ENCODE measurements at places on chromosomes 12 and 14.

GRCh38 chr12:91482231-91482630 is 299.6 kb upstream of the DCN start:
- DNase-seq: no peak

DNA sequence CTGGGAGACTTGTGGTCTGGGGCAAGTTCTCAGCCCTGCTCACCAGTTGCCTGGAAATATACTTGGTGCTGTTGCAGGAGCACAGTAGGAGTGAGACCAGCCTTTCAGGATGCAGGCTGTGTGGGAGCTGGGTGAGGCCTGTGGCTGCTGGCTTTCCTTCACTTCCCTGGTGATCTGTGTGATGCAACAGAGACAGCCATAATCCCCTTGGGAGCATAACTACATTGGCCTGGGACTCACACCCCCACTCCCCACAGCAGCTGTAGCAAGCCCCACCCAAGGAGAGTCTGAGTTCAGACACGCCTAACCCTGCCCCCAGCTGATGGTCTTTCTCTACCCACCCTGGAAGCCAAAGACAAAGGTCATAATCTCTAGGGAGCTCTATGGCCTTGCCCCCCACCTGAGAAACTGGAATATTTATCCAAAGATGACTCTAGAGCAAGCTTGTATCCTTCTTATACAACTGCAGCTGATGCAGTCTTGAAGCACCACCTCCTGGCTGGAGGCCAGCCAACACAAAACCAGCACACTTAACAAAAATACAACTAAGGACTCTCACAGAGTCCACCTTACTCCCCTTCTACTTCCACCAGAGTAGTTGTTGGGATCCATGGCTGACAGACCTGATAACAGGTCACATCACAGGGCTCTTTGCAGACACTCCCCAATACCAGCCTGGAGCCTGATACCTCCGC is 190.4 kb upstream of the CPNE8 start:
- DNase-seq: no peak

DNA sequence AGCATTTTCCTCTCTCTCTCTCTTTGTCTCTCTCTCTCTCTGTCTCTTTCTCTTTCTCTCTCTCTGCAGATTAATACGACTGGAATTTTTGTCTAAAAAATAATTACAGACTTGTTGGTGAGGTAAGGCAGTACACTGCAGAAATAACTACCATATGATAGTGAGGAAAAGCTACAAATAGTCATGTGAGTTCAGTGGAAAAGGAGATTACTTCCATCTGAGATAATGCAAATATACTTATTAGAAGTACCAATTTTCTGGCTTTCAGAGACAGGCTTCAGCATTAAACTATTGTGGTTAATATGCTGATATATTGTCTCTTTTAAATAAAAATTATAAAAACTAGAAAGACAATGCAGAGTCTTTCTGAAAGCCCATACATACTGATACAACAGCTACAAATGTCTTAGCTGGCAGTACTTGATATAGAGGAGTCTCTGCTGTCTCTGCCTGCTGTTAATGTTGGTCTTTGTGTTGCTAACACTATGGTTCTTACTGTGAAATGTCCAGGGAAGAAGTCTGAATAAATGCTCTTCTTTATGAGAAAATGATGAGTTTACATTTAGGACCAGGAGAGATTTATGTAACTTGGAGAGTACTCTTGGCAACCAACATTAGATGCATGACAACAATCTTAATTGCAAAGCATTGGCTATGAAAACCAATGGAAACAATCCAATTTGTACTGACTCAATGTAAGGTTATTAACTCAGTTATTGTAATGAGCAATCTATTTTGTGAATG is 167.0 kb downstream of the LRFN5 start:
- no peak for DNase-seq

- DNase-seq: no peak
These were observed 25.0 kb downstream of the MAX start for GRCh38 chr14:65077318-65077717.

DNA sequence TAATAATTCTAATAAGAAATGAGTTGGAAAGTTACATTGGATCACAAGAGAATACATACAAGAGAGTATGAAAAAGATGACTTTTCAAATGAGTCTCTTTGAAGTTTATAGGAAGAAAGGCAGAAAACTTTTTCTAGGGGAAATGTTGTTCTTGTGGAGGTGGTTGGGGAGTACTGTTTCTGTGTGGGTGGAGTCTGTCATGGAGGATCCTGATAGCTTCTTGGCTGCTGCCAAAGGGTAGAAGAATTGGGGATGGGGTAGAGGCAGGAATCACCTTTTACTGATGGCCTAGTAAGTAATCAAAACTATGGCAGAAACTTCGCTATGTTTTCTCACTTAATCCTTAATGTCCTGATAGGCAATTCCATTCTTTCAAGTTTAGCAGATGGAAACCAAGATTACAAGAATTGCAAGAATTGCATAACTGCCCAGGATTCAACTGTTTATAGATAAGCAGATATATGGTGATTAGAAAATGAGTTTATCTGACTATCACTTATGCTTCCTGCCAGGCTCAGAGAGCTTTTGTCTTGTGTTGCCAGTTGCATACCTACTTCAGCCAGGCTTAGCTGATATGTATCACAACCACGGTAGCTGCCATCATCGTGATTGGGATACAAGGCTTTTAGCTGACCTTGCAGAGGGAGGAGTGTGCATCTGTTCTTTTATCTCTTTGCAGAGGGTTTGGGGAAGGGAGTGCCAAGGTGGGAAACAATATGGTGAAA is 463.9 kb downstream of the TMTC2 start:
- DNase-seq: no peak
